Activated CD8-positive, alpha-beta T cell treated with anti-CD3 and anti-CD28 coated beads, Interleukin-2, amount 10 ng/mL, durations not matched to agents 7 days and 5 days (primary cell): ENCODE measurements at places on chromosomes 6 and 20. TPM values are rescaled to one million over a fixed set of nuclear protein-coding genes. Genes with fewer than 3 reads are reported as not detected.

DNA sequence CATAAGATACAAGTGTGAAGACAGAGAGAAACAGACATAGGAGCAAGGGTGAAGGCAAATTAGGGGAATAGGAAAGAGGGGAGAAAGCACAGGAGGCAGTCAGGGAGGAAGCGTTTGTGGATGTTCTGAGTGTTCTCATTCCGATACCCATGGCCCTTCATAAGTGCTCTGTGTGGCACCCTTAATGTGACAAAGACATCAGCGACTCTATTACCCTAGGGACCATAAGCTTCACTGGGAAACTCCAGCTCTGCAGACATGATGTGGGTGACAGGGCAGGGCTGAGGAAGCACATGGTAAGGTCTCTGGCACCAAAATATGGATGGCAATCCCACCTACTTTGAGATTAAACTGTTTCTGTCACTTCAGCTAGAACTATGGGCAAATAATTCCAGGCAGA lies 33.0 kb downstream of the F13A1 start:
- H3K4me1 ChIP-seq = no peaks in the 10 kb centered on the region
- peaks cover 14% of the 10 kb centered on the region for H3K27me3 ChIP-seq
- no peak overlapping the region for H3K4me3 ChIP-seq
- no peak for DNase-seq

- H3K36me3 ChIP-seq = no peaks in the 10 kb centered on the region
- no peaks in the 10 kb centered on the region for H3K4me1 ChIP-seq
- DNase-seq = no peak
- H3K27ac ChIP-seq = no peak overlapping the region
- H3K4me3 ChIP-seq = no peak overlapping the region
- no peaks in the 10 kb centered on the region for H3K27me3 ChIP-seq
Observed at GRCh38 chr20:55953201-55953600, 52.1 kb downstream of the CBLN4 start.

DNA sequence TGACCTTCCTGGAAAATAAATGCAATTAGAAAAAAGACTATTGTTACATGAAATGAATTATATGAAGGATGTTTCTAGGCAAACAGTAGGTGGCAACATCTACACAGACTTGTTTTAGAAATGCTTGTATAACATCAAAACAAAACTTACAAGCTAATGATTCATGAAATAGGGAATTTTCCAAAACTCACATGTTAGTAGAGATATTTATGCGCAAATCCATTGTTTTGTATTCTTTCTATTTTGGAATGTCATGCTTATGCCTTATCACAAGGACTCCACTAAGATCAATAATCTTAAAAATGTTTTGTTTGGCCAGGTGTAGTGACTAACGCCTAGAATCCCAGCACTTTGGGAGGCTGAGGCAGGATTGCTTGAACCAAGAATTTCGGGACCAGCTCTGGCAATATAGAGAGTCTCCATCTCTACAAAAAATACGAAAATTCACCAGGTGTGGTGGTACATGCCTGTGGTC lies 32.3 kb upstream of the LGSN start:
- DNase-seq = no peak
- peaks cover 5% of the 10 kb centered on the region for H3K36me3 ChIP-seq
- H3K27me3 ChIP-seq = peaks cover 14% of the 10 kb centered on the region

The CTCFL gene
- not detected for total RNA-seq

The ARFGEF3 gene
- 0.05 TPM for total RNA-seq
